Stimulated activated CD4-positive, alpha-beta T cell treated with anti-CD3 and anti-CD28 coated beads, Interleukin-1b, Interleukin-23, amount 100 ng/mL, for 1 hour (primary cell): ENCODE measurements at places on chromosomes 5 and 9.

GRCh38 chr5:43358301-43358700 lies 45.1 kb upstream of the HMGCS1 start:
- no peak for DNase-seq

DNA sequence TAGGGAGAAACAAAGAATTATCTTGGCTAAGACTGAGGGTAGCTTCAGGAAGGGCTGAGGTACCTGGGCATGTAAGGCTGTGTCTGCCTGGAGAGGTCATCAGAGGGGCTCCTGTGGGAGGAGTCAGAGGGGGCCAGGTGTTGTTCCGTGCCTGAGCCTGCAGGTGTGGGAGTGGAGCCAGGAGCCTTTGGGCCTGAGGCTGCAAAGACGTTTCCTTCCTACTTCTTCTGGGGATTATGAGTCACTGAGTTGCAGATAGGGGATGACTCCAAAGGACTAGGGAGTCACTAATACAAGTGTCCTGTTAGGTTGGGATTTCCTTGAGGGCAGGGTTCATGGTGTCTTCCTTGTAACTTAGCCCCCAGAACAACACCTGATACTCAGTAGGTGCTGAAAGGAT lies 391.1 kb downstream of the ARHGEF28 start:
- no peak for DNase-seq

DNA sequence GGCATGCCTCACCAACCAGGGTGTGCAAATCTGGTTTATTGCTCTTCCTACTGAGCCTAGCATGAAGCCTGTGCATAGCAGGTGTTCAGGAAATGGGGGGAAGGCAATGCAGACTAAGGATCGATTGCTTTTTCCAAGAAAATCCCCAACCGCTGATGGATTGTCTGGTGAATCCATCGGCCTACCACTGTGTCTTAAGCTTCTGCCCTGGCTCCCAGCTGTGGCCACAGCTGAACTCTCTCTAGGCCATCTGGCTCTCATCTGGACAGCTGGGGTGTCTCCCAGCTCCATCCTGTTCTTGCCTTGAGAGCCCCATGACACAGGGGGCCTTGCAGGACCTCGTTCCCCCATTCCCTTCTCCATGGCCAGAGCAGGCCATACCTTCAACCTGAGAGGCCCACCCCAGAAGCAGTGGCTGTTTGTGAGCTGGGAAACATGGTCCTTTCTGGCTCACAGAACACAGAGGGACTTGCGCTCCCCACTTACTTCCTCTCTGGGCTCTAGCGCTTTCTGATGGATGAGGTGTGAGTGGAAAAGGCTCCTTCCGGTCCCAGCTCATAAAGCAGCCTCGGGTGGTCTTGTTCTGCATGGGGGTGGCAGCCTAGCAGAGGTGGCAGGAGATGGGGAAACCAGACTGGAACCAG lies 41.8 kb downstream of the COL27A1 start:
- no peak for DNase-seq

DNA sequence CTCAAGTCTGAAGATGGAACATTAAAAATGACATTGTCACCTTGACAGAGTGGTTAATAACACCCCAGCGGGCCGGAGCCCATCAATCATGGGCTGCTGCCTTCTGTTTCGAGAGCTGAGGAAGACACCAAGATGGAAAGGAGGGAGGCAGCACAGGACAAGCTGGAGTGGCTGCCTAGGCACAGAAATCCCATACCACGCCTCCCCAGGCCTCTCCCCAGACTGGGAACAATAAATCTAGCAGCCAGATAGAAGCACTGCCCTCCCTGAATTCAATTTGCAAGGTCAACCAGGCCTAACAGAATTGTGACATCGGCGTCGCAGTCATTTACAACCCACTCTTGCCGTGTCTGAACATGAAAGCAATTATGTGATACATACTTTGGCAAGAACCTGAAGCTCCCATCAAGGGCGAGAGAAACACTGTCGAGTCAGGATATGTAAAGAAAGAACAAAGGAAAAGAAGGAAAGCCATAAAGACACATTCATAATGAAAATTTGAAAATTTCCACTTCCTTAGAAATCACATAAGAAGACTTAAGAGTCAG lies 35.4 kb upstream of the ZNF354A start:
- DNase-seq: no peak

- DNase-seq: no peak
Measured at GRCh38 chr9:129362287-129363000, 184.4 kb upstream of the IER5L start.

DNA sequence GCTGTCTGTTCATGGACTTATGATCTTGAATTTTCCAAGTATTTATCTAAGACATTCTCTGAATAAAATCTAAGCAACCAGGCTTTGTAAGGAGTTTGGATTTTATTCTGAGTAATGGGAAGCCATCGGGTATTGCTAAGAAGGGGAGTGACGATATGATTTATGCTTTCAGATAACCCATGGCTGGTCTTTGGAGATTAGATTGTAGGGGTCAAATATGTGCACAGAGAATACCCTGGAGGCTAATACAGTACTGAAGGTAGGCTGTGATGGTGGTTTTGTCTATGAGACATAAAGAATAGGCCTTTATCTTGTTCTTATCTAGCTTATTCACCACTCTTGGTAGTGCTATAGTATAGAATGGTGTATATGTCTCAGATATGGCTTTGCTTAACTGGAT lies 60.0 kb upstream of the C5orf46 start:
- DNase-seq: no peak

GRCh38 chr9:129894120-129894823 lies 59.0 kb downstream of the USP20 start:
- no peak for DNase-seq

GRCh38 chr5:122063836-122064235 lies 14.2 kb downstream of the LOX start:
- no peak for DNase-seq
